ENCODE measurements at places on chromosomes 1 and 21.

DNA sequence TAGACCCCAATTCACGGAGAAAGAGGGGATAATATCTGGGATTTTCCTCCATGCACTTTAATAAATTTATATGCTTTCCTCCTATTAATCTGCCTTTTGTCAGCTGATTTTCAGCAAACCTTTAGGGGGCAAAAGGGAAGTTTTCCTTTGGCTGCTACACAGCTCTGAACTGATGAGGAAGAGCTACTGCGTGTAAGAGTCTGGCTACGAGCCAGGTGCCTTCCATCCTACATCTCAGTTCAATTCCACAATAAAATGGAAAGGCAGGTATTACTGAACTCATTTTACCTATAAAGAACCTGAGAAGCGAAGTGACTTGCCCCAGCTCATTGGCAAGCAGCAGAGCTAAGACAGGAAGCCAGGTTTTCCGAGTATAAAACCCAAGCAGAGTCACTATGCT is 28.3 kb upstream of the ZNF326 start:
- DNase-seq: no peak

GRCh38 chr1:235409042-235409820 is 42.0 kb downstream of the TBCE start:
- no peak for DNase-seq

DNA sequence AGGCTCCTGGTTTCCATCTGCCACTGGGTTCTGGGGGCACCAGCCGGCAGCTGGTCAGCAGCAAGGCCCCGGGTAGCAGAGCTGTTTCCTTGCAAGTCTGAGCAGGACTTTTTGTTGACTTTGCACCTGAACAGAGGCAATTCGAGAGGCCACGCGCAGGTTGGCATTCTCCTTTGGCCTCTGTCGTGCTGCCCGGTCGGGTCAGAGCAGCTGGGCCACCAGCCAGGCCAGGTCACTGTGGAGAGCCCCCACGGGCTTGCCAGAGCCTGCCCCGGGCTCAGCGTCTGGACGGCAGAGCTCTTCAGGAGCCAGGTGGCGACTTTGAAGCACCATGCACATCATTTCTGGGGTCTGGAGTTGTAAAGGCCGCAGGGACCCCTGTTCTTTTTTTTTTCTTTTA is 28.4 kb upstream of the TMEM52 start:
- no peak for DNase-seq

DNA sequence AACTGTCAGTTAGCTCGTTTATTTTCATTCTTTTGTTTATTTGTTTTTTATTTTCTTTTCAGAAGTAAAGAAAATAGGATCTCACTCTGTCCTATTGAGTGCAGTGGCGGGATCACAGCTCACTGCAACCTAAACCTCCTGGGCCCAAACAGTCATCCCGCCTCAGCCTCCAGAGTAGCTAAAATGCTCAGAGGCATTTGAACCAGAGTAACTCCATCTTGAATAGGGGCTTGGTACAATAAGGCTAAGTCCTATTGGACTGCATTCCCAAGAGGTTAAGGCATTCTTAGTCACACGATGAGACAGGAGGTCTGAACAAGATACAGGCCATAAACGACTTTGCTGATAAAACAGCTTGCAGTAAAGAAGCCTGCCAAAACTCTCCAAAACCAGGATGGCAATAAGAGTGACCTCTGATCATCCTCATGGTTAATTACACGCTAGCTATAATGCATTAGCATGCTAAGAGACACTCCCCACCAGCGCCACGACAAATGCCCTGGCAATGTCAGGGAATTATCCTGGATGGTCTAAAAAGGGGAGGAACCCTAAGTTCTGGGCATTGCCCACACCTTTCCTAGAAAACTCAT is 13.1 kb upstream of the COP1 start:
- no peak for DNase-seq

Measured in HFFc6 (cell line).